GM23248 (cell line): ENCODE measurements at places on chromosomes 2 and 18. TPM values are rescaled to one million over a fixed set of nuclear protein-coding genes. Genes with fewer than 3 reads are reported as not detected.

GRCh38 chr2:75406131-75406581, 154.6 kb downstream of the EVA1A start:
- DNase-seq = no peak

DNA sequence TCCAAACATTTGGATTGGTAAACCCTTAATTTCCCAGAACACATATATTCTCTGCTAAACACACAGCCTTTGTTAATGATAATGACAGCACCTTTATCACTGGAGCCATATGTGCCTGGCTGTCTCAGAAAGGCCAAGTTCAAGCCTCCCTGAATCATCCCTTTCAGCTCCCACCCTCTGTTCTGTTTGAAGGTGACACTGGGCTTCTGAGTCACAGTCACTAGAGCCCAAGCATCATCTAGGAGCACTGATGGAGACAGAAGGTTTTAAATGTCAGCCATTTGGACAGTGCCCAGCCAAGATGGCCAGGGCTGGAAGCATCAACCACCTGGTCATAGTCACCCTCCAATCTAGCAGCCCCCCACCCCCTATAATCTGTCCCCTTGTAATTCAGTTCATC, 80.6 kb downstream of the NRP2 start:
- peak; percentile 55 for DNase-seq

DNA sequence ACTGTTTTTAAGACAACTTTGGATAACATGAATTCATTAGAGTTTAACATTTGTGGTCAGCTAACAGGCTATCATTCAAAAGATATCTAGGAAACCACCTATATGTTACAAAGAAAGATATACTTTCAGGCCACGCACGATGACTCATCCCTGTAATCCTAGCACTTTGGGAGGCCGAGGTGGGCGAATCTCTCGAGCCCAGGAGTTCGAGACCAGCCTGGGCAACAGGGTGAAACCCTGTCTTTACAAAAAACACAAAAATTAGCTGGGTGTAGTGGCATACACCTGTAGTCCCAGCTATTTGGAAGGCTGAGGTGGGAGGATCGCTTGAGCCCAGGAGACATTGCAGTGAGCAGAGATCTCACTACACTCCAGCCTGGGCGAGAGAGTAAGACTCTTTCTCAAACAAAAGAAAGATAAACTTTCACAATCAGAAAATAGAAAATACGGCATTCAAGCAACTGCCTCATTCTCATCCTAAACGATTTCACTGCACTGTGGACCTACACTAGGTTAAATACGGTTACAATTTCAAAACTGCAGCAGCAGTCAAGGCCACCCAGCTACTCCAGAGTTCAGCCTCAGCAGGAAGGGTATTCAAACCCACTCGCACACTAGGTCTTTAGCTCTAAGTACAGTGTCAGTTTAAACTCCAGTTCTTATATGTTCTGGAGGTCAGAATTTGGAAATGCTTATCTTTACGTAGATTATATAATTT, 250.0 kb upstream of the SLC39A10 start:
- no peak for DNase-seq

DNA sequence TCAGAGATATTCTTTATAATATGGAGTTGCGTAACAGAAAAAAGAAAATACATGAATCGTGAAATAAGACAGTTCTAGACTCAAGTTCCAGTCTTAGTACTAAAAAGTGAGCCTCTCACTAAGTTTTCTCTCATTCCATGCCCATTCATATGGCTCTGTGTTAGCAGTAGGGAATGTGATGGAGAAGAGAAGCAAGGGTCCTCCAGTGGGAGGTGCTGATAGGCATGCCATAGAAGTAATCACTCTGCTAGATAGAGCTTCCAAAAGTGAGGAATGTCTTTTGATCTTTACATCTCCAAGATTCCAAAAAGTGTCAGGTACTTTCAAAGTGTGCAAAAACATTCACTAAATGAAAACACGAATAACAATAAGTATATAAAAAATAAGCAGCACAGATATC, 678.4 kb downstream of the DCDC2C start:
- no peak for DNase-seq

DNA sequence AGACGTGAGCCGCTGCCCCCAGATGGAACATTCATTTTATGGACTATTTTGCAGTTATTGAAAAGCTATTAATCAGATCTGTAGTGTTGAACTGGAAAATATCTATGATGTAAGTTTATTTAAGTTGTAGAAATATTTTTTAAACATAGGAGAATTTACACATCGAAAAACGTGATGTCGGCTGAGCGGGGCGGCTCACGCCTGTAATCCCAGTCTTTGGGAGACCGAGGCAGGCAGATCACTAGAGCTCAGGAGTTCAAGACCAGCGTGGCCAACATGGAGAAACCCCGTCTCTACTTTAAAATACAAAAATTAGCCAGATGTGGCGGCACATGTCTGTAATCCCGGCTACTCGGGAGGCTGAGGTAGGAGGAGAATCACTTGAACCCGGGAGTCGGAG, 2.0 kb upstream of the TIA1 start:
- no peak for DNase-seq

GRCh38 chr2:42853549-42854206, 61.3 kb upstream of the HAAO start:
- DNase-seq = no peak

DNA sequence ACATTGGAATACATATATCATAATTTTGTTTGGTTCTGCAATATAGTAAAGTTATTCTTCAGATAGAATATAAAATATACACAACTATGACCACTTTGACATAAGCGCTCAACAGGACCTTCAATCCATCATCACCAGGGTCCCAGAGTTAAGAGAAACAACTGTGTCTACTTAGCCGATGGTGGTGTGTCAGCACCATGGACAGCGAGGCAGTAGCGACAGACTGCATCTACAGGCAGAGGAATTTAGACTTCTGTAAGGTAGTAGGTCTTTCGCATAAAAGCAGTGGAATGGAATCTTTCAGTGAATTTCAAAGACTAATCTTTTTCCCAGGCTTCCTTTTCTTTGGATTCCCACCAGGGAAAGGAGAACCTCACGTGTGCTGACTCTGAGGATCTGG, 20.5 kb upstream of the LRPPRC start:
- peak; percentile 49 for DNase-seq

GRCh38 chr2:152083202-152083875, 15.5 kb downstream of the CACNB4 start:
- no peak for DNase-seq

DNA sequence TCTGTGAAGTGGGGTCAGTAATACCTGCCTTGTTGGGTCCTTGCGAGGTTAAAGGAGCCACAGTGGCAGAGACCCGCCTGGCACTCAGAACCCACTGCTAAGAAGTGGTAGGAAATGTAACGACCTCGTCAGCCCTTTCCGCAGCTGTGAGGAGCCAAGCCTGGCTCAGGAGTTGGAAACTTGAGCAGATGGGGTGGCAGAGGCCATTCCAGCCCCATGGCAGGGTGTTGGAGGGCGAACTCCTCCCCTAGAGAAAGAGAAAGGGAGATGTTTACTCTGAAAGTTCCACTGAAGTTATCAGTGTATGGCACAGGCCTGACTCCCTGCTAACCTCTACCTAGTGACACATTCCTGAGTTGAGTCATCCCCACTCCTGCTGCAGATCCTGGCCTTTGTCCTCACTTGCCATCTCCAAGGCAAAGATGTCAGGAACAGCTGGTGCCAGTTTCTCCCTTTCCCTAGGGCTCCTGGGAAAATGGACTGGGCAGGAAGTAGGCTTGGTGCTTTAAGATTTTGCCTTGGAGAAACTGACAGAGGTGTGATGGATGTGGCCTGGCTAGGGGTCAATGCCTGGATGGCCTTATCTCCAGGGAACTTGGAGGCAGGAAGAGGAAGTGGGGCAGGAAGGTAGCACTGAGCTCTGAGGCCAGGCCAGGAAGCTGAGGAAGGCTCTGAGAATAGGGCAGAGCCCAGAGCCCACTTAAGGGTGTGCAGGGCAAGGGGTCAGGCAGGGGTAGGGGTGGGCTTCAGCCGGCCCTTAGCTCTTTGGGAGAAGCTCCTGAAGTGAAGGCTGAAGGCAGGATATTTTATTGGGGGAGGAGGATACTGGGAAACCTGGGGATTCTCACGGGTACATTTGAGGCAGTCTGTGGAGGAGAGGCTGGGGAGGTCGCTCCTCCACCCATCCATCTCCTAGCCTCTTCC, 888 bp downstream of the VAMP5 start:
- DNase-seq = peak; percentile 82

- DNase-seq = peak; percentile 70
These were observed 182.3 kb downstream of the RDH14 start for GRCh38 chr2:18378020-18378653.

DNA sequence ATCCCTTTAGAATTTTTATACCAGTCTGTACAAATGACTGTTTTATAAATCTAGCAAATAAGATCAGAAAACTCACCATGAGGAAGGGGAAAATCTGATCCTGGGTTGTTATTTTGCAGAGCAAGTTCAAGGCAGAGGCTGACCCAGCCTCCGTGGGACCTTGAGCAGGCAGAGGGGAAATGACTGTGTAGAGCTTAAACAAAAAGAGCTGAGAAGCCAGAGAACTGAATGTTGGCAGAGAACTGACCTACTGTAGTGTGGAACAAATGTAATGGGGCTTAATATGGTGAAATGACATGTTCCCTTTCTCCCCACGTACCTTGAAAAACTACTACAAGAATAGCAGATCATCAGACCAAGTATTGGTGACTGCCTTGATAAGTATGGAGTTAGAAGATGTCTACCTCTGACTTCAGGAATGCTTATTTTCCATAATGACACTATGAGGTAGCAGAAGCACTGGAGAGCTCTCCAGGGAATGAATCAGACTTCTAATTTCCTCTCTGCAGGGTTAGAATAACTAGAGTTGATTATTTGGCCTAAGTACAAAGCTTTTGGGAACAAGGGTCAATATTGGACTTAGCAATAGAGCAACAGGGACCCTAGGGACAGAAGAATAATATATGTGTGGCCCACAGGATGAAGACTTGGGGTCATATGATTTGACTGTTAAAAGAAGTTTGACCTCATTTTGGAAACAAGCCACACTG, 304.4 kb downstream of the CCDC178 start:
- no peak for DNase-seq

Gene CHRNA1
- total RNA-seq = not detected in 2 replicates

Gene STAT4
- 1.5 and 3.2 TPM in 2 replicates for total RNA-seq

- DNase-seq = peak; percentile 56
These were observed 129.1 kb downstream of the ANKRD44 start for GRCh38 chr2:197181491-197181890.

- DNase-seq = no peak
These were observed 29.9 kb downstream of the SESTD1 start for GRCh38 chr2:179234658-179235240.

Gene ANKAR
- 2.3 and 3.4 TPM in 2 replicates for total RNA-seq

DNA sequence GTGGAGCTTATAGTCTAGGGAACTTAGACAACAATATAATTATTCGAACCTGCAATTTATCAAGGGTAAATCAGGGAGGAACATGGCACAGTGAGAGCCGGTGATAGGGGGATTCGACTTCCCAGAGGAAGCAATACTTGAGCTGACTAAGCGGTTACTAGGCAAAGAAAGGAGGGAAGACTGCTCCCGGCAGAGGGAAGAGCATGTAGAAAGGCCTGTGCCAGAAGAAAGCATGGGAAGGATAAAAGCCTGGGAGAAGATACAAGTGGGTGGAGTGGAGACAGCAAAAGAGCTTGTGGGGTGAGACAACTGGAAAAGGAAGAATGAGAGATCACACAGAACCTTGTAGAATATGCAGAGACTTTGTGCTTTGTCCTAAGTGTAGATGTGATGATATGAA, 93.3 kb downstream of the MARCHF4 start:
- peak; percentile 63 for DNase-seq

Gene CLEC4F
- not detected in 2 replicates for total RNA-seq

GRCh38 chr2:122856696-122857095, 1101.2 kb downstream of the TSN start:
- DNase-seq = no peak

Gene ARHGAP28
- 0.63 TPM in 1 of 2 replicates, not detected in the other for total RNA-seq

Gene DTYMK
- total RNA-seq = 27.9 and 44.6 TPM in 2 replicates

Gene RESP18
- total RNA-seq = not detected in 2 replicates

GRCh38 chr2:47083886-47084687, 71.0 kb downstream of the STPG4 start:
- no peak for DNase-seq

DNA sequence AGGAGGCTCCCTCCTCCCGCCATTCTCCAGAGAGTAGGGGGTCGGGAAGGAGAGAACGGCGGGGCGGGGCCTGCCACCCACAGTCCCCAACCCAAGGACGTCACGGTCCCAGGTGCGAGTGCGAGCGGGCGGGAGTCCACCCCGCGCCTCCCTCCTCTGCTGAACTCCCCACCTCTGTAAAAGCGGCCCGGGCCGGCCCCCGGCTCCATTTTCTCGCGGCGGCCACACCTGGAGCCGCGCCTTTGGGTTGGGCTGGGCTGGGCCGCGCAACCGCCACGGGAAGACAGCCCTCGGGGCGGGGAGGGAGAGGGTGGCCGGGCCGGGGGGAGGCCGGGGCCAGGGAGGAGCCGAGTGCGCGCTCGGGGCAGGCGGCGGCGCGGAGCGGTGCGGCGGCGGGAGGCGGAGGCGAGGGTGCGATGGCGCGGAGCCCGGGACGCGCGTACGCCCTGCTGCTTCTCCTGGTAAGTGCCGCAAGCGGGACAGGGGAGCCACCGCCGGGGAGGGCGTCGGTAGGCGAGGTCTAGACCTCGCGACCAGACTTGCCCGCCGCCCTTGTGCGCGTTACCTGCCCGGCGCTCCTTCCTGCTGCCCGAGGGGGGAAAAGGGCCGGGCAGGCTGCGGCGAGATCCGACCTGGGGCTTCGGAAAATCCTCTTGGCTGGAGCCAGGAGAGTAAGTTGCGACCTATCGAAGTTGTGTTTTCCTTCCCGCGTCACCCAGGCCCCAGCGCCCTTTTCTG, at the start of gene DSG2:
Gene DSG2 (plus strand): TSS at position 342 of the 738 bp plus-strand sequence. CDS start 75 bp downstream, at position 417.
- DNase-seq = peak; percentile 24

Gene PARD3B
- total RNA-seq = 6.9 and 8.1 TPM in 2 replicates
